ENCODE measurements at places on chromosomes 5 and 9.

- DNase-seq: peak; percentile 12
Observed at GRCh38 chr5:5421149-5421960, 1.1 kb upstream of the ICE1 start.

DNA sequence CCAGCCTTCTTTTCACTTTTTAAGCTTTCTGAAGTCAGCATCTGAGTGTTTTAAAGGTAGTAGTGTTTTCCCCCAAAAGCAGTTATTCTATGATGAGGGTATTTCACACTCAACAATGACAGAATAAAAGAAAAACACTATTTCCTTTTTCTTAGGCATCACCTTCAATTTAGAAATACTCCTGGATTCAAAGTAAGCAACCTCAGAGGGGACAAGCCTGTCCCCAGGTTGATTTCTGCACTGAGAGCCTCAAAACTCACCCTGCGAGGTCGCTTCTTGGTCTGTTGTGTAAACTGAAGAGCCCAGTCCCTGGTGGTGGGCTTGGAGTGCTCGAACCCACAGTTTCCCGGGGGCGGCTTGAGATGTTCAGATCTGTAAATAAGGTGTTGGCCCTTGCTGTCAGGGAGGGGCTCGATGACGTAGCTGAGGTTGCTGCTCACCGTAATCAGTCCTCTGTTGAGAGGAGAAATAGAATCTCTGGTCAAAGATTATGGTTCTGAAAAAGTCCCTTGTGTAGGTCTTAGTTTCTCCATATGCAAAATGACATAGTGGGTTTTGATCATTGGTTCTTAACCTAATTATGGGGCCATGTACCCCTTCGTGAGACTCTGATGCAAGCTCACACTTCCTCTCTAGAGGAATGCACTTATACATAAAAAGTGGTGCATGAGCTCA lies 55.9 kb downstream of the ADAM19 start:
- no peak for DNase-seq

DNA sequence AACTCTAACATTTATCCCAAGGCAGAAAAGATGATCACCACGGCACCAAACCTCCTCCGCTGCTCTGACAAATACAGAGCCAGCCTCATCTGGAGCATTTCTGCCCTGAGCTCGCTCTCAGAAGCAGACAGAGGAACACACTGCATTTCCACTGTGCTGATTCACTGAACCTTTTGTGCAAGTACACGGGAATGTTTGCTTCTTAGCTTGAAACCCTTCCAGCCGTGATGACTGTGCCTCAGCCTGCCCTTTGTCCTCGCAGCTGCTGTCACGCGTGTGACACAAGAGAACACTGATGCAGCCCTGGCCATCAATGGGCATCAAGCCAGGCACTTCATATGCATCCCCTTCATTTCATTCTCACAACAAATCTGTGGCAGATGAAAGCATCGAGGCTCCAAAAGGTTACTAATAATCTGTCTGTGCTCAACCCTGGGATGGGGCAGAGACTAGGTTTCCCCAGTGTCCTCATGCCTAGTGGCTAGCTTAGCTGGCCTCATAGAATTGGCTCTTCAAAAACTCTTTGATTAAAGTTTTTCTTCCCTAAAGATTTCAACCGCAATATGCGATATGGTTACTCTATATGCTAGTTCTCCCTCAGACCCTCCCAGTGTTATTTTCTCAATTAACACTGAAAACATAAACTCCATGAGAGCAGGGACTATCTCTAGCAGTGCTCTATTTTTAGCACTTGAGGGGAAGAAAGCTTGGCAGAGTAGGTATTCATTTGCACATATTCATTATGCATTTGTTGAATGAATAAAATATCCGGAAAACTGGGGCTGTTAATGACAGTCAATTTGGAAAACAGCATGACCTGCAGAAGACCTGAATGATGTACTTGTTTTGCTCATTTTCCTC lies 7.3 kb downstream of the CDC14B start:
- DNase-seq: peak; percentile 20

GRCh38 chr5:89036704-89037489 lies 153.9 kb upstream of the MEF2C start:
- no peak for DNase-seq

GRCh38 chr9:72949918-72950325 lies 2.9 kb downstream of the ALDH1A1 start:
- DNase-seq: no peak

- peak; percentile 51 for DNase-seq
Observed at GRCh38 chr5:105057001-105057436, 1494.4 kb upstream of the NUDT12 start.

- DNase-seq: no peak
Observed at GRCh38 chr5:129362456-129362855, 97.6 kb upstream of the ADAMTS19 start.

DNA sequence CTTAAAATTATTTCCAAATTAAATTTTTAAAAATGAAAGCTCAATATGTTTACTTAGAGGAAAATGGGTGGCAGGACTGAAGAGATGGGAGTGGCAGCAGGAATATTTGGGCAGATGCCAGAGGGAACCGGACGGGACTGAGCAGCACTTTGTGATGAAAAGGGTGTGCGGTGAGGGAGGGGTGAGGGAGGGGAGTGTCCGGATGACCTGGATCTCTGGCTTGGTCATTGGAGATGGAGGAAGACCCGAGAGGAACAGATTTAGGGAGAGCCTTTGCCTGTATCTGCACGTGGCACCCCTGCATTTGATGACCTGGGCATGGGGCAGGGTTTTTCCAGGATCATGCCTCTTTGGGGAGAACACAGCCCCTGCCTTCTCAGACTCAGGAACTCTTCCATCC lies 201.1 kb upstream of the MVB12B start:
- DNase-seq: no peak

- no peak for DNase-seq
Observed at GRCh38 chr5:91257301-91257700, 125.8 kb downstream of the ARRDC3 start.

- DNase-seq: no peak
Observed at GRCh38 chr5:34005681-34006080, 2.2 kb downstream of the AMACR start.

DNA sequence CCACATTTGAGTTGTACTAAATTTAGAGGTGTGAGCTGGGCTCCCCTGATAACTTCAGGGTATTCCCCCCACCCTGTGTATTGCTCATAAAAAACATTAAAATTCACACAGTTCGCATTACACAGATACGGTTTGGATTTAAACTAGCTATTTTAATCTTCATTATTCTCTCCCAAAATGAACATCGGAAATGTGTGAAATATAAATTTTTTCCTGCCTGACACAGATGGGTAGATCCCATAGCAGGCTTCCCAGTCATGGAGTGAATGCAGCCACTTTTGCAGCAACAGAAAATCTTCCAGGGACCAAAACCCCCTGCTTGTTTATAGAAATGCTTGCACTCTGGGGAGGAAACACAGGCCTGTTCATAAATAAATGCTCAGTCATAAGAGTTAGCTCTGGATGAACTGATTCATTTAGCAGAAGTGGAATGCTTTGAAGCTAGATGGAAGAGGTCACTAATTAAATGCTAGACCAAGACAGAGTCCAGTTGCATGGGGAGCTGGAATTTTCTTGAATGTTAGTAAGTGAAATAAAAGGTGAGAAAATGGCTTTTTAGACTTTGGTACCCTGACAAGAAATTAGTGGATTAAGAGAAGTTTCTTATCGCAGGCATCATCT lies 115.6 kb downstream of the PDE8B start:
- no peak for DNase-seq

DNA sequence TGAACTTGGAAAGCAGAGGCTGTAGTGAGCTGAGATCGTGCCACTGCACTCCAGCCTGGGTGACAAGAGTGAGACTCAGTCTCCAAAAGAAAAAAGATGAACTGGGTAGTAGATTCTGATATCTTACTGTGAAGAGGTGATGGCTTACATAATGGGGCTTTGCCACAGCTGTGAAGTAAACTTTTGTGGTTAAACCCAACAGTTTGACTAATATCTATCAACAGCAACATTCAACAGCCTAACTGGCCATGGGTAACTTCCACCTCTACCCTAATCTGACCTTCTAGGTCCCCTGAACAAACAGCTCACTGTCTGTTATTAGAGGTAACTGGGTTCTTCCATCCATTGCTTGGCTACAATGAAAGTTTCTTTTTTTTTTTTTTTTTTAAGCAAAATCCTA lies 52.1 kb downstream of the TLE1 start:
- DNase-seq: no peak

DNA sequence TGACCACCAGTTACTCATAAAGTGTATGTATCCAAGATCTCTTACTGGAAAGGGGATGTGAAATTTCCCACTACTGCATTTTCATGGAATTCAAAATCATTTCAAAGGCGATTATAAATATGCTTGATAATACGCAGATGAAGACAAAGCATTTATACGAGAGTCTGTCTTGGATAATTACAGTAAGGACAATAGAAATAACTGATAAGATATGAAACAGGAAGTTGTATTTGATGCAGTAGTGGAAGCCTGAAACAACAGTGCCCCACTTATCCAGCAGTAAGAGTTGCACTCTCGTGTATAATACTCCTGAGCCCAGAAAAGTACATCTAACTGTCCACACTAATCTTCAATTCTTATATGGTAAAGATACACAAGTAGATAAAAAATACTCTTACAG lies 188.7 kb upstream of the POU5F2 start:
- DNase-seq: no peak

- no peak for DNase-seq
Observed at GRCh38 chr9:107175816-107176435, 107.2 kb upstream of the RAD23B start.

DNA sequence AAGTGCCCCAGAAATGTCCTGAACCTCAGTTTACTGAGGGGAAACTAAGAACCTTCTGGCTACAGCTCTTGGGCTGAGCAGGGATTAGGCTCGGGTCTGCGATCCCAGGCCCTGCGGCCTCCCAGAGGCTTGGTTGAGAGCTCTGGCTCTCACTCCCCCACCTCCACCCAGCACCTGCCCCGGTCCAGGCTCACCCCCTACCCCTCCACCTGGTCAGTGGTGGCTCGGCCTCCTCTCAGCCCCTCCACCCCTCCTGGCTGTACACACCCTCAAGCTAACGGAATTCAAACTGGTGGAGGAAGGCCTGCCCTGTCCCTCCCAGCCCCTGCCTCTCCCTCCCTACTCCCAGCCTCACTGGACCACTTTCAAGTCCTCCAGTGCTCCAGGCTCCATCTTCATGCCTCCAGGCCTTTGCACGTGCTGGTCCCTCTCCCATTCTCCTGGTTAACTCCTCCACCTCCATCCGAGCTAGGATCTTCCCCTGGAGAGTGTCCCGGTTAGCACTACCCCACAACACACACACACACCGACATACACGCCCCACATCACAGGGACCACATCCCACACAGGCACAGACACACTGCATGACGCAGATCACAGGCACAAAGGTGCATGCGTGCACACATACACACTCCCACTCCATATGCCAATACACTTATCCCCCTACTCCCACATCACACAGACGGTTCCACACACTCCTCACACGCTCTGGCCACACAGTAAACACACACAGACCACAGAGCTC lies 130.9 kb downstream of the C9orf50 start:
- DNase-seq: no peak

DNA sequence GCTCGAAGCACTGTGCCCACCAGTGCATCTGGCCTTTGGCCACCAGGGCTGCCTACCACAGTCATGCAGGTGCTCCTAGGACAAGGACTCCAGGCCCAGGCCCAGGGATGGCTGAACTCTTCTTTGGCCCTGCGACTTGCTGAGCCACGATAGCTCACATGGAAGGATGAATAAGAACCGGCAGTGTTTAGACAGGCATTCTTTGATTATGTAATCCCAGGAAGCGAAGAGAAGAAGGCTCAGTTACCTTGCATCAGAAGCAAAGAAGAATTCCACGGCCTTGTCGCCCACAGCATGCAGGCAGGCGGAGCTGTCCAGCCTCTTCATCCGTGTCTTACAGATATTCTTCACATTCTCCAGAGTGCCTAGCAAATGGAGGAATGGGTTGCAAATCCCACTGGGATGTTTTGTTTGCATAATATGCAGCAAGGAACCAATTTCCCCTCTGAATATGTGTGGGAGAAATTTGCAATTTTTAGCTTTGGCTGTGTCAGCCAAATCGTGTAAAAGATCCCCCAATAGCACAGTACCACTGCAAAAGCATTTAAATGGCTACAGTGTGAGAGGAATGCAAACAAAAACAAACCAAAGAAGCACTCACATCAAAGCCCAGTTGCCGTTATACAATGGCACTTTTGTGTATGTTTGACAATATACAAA lies 29.1 kb downstream of the GFPT2 start:
- no peak for DNase-seq

GRCh38 chr9:75830303-75830702 lies 60.2 kb upstream of the PCSK5 start:
- no peak for DNase-seq

DNA sequence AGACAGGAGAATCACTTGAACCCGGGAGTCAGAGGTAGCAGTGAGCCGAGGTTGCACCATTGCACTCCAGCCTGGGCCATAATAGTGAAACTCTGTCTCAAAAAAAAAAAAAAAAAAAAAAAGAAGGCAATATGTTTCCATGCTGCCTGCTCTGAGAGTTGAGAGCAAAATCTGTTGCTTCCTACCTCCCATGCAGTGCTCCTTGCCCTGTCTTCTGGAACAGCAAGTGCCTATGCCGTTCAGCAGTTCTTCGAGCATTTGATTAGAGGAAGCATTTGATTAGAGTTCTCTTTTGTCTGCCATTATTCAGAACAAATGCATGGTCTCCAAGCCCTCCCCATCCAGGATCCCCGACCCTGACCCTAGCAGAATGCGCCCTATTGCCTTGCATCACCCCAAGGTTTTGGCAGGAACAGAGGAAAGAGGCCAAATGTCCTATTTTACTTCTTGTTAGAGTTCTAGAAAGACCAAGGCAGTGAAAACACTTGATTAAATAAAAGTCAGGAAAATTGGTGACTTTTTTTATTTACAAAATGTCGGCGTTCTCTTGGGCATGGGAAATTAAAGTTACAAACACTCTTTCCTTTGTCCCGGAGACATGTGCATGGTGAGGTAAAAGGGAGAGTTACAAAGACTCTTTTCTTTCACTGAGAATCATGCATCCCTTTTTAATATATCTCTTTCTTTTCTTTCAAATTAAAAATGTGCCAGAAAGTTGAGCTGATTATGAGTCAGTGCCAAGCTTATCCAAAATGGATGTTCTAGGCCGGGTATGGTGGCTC lies 27.8 kb upstream of the FSD1L start:
- no peak for DNase-seq

DNA sequence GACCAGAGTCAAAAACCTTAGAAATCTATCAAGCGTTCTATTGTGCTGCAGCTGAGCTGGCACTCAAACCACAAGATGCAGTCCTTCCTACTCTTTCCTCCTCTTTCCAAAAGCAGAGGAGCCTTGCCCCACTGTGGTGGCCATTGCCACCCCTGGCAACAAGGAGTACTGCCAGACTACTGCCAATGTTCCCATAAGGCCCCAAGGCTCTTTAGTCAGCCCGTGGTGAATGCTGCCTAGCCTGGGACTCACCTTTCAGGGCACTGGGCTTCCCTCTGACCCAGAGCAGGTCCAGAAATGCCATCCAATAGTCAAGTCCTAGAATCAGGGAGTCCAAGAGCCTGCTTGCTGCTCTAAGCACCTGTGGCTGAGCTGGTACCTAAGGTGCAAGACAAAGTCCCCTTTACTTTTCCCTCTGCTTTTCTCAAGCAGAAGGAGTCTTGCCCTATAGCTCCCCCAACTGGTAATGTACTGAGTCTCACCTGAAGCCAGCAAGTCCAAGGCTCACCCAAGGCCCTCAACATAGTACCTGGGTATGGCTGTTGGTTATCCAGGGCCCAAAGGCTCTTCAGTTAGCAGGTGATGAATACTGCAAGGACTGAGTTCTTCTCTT lies 219.4 kb downstream of the ATPSCKMT start:
- no peak for DNase-seq

All from left lung (tissue), 14 donors.